D341Med (cell line): ENCODE measurements at places on chromosomes 2 and 18.

DNA sequence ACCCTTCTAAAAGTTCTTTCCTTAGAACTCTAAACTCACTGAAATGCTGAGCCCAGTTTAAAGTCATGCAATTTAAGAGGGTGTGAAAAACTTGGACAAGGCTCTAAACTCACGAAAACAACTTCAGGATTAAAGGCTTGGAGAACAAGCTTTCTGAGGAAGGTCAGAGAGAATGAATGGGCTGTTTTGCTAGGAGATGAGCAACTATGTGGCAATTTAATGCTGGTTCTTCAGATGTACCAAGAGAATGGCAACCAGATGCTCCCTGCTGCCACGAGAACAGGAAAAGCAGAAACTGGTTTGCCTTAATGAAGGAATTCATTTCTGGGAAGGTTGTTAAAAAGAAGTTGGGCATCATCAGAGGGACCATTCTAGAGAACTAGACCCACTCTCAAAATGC is 77.8 kb upstream of the PMAIP1 start:
- no peak for DNase-seq

DNA sequence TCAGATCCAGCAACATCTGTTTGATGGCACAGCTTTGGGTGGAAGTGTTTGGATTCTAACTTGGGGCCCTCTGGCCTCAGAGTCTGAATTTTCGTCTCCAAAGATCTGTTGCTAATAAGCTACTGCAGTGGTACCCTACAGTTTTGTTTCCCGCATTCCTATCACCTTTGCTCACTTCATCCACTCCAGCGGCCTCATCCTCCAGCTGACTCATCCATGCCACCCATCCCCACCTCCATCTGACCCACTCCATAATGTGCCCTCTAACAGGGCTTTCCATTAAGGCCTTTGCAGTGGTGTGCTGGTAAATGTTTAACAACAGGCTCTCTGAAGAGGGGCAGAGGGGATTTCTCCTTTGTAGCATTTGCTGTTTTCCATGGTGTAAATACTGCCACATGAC is 225.5 kb downstream of the TGIF1 start:
- no peak for DNase-seq

DNA sequence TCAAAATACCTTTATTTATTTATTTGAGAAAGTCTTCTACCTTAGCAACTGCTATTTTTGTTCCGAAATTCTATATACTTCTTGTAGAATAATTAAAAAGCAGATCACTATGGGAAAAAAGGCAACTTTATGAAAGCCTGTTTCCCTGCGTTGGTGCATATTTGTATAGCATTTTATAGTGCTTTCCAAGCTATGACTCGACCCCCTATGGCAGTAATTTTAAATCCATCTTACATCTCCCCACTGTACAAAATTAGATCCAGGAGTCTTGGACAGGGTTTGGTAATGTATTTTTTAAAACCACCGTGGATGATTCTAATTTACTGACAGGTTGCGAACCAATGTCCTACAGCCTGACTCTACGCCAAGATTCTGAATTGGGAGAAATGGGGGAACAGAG is 10.1 kb downstream of the TANK start:
- DNase-seq: no peak

DNA sequence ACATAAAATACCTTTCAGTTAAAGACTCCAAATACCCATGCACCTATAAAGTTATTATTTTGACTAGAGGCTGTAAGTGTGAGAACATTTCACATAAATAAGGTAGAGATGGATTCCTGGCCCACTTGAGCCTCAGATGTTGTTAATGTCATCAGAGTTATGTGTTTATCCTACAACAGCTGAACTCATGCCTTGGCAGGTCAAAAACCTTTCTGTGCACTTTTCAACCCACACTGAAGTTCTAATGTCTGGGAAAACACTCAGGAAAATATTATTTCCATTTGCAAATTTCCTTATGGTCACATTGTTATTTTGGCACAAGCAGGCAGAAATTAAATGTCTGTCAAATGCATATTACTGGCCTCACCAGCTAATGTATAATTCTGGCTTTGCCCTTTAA is 209.2 kb downstream of the LNPK start:
- DNase-seq: no peak

GRCh38 chr2:232348936-232349335 is 29.6 kb upstream of the ALPP start:
- DNase-seq: no peak

DNA sequence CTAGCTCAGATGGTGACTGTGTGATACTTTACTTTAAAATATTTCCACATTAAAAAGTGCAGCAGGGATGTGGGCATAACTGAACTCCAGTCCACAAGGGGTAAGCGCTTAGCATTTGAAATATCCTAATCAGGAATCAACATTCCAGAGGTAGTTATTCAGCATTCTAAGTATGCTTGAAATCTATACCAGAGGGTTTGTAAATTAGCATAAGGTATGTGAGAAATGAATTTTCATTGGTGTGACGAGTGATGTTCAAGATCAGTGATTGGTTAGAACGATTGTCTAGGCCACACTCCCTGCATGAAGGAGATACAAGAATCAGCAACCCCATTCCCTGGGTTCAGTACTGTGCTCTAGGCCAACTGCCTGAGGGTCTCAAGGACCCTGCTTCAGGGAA is 42.6 kb downstream of the MAPK4 start:
- DNase-seq: no peak

GRCh38 chr2:234178330-234179030 is 128.0 kb downstream of the SPP2 start:
- no peak for DNase-seq

GRCh38 chr2:128750328-128751165 is 431.9 kb upstream of the HS6ST1 start:
- DNase-seq: no peak

GRCh38 chr2:230668184-230668938 is 44.3 kb upstream of the CAB39 start:
- DNase-seq: no peak

DNA sequence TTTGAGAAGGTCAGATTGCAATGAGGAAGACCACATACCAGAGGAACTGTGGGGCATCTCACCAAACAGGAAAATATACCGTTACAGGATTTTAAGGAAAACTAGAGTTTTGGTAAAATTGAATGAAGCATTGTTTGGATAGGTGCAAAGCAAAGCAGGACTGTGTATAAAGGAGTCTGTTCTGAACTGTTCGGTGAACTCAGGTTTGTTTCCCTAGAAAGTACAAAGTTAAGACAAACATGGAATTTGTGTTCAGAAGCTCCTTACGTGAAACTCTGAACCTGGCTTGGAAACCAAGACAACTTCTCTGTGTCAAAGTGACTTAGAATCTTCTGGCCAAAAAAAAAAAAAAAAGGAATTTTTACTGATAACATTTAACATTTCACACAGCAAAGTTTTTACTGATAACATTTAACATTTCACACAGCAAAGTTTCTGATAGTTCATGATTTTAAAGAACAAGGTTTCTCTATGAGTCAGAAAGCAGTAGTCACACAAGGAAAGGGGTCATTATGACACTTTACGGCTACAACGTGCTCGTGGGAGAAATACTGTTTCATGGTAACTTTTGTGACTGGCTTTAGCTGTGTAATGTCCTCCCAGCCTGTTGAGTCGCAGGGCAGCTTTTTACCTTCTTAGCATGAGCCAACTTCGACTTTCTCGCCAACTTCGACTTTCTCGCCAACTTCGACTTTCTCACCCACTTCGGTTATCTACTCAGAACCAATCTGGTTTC is 21.2 kb upstream of the TET3 start:
- no peak for DNase-seq

- DNase-seq: no peak
These were observed 16.2 kb downstream of the GALM start for GRCh38 chr2:38682008-38682575.
